ENCODE measurements at places on chromosomes 6 and 20.

DNA sequence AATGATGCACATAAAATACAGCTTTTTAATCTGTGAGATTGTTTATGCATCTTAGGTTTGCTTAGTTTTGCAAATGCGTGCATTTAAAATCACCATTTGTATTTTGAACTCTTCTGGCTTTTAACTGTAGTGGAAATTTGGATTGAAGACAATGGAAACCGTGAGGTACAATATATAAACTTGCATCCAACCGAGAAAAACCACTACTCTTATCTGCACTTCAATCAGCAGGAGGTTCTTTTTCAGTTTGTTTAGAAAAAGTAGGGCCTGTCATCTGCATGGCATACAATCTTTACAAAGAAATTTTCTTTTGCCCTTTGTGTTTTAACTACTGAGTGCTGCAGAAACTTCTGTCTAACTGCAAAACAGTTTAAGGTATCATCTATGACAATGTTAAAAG is 132.8 kb downstream of the LAMA2 start:
- DNase-seq: no peak

- DNase-seq: no peak
Measured at GRCh38 chr6:42152024-42152423, 9.6 kb upstream of the C6orf132 start.

- no peak for DNase-seq
Measured at GRCh38 chr6:116330511-116330910, 40.2 kb upstream of the DSE start.

- no peak for DNase-seq
Measured at GRCh38 chr20:63782051-63782471, 42.5 kb downstream of the SLC2A4RG start.

GRCh38 chr20:36390719-36391415 is 84.7 kb downstream of the DLGAP4 start:
- no peak for DNase-seq
